T-helper 2 cell (primary cell): ENCODE measurements at places on chromosomes 6 and 20.

DNA sequence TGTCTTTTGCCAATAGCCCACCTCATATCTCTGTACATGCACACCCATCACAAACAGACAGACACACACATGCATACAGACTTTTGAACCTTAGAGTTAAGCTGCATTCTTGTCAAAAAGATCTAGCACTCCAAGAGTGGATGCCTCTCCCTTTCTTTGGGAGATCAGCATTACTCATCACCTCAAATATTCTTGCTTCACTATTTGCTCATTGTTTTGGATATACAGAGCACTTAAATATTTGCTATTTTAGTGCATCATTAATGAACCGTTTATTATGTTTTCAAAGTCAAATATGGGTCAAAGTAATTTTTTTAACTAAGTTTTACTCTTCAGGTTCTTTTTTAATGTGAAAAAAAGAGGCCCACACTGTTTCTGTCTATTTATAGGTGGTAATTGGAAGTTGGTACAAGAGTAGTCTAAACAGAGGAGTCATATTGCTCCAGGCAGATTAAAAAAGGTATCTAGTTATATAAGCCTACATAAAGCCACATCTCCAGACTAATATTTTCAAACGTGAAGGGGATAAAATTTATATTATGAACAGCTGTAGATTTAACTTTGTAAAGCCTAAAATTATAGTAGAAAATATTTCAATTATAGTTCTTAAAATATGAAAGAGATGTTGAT is 102.6 kb downstream of the FLRT3 start:
- DNase-seq: no peak

GRCh38 chr20:9837634-9838033 is 1.2 kb downstream of the PAK5 start:
- DNase-seq: no peak

GRCh38 chr6:26295691-26296555 is 69.1 kb upstream of the BTN3A2 start:
- DNase-seq: no peak

- no peak for DNase-seq
These were observed 48.0 kb upstream of the FOXQ1 start for GRCh38 chr6:1263850-1264377.

DNA sequence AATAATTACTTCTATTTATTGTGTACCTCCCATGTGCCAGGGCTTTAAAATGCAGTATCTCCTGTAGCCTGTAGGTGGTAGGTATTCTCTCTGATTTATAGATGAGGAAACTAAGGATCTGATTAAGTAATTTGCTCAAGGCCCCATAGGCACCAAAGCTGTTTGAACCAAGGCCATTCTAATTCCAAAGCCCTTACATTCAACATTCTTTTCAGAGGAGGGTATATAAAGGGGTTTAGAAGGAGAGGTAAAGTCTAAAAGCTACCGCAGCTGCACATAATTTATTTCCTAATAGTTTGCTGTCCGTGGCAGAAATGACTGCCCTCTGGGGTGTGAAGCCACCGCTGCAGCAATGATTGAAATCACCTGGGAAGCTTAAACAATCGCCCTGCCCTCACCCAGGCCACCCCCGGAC is 95.0 kb upstream of the FAM8A1 start:
- DNase-seq: no peak

GRCh38 chr20:10928841-10929421 is 255.1 kb upstream of the JAG1 start:
- DNase-seq: no peak

DNA sequence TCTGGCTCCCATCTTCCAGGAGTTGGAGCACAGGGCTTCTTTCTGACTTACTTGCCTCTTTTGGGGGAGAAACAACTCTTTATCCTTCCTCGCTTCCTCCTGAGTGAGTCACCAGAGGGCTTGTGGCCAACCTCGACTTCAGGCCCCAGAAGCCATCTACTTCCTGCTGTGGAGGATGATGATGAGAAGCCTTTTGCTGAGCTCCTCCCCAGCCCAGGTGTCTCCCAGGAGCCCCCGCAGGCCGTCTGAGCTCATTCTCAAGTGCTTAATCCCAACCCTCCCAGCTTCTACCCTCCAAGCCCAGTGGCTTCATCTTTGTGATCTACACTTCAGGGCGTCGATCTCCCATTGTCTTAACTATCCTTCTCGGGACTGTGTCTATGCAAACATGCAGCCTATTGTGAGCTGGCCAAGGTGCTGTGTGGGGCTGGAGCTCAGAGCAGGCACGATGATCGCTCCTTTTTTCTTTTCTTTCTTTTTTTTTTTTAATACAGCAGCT is 27.9 kb downstream of the SDCBP2 start:
- DNase-seq: no peak

GRCh38 chr6:80249897-80250296 is 143.4 kb downstream of the BCKDHB start:
- DNase-seq: no peak

- DNase-seq: peak; percentile 64
These were observed 757 bp upstream of the SAMD3 start for GRCh38 chr6:130223508-130223907.

GRCh38 chr20:35011589-35012226 is 56.0 kb downstream of the MYH7B start:
- DNase-seq: no peak

GRCh38 chr6:169425628-169426370 is 172.2 kb upstream of the THBS2 start:
- DNase-seq: no peak

- DNase-seq: no peak
These were observed 26.9 kb downstream of the FIG4 start for GRCh38 chr6:109717971-109718370.

GRCh38 chr6:93047033-93047432 is 372.3 kb downstream of the EPHA7 start:
- DNase-seq: no peak

DNA sequence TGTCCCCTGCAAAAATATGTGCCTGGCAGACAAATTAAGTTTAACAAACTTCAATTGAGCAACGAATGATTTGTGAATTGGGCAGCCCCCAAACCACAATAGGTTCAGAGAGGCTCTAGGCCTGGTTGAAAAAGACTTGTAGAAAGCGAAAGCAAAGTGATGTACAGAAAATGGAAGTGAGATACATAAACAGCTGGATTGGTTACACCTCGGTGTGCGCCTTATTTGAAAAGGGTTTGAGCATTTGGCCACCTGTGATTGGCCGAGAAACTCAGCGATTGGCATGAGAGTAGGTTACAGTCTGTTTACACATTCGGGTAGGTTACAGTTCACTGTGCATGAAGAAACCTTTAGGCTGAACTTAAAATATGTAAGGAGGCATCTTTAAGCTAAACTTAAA is 136.9 kb downstream of the CD83 start:
- DNase-seq: no peak

GRCh38 chr6:81996414-81996813 is 243.9 kb upstream of the TENT5A start:
- DNase-seq: no peak

- DNase-seq: no peak
These were observed 67.3 kb upstream of the MAP3K7 start for GRCh38 chr6:90654166-90654565.

DNA sequence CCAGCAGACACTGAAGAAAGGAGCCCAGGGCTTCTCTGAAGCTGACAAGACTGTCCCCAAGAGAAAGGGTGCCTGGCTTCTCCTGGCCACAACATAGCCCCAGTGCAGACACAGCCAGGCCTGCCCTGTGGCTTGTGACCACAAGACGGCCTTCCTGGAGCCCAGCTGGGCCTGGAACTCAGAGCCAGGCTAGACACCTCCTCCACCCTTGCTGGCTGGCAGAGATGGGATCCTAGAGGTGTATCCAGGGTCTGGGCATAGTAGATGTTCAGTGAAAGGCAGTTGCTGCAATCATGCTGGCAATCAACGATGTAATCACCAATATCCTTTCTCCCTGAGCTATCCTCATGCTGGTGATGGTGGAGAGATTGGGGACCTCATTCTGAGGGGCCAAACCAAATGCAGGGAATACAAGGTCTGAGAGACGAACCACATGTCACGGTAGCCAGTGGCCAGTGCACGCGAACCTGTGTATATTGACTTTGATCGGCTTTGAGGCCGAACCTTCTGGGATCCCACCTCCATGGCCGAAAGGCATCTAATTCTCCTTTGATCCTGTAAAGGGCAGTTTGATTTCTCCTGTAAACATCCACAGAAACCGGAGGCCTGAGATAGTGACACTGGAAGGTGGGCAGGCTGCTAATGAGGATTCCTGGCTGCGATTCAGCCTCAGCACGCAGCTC is 115.2 kb downstream of the PSMB1 start:
- no peak for DNase-seq

DNA sequence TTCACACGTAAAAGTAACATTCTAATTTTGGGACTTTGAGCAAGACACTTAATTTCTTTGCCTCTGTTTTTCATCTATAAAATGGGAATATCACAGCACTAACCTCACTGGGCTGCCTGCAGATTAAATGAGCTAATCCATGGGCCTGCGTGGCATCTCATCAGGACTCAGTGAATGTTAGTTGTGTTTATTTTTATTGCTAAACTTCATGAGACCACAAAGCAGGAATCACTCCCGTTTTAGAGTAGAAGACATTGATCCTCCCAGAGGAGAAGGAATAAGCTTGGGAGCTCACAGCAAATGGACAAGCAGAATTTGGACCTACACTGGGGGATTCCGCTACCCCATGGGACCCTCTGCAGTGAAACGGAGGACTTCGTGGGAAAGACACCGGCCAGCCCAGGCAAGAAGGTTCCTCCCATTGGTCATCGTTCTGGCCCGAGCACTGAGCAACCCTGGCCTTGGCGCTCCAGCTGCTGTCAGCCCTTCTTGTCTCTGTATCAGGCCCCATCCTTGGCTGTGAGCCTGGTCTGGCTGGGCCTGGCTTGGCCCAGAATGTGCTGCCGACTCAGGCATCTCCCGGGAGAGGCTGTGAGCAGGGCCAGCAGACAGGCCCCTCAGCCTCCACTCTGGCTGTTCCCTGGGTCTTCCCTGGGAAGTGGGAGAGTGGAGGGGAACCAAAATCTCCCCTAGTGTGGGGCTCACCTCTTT is 79.8 kb downstream of the NFATC2 start:
- DNase-seq: no peak

GRCh38 chr20:31706607-31707257 is 15.9 kb downstream of the BCL2L1 start:
- DNase-seq: no peak

DNA sequence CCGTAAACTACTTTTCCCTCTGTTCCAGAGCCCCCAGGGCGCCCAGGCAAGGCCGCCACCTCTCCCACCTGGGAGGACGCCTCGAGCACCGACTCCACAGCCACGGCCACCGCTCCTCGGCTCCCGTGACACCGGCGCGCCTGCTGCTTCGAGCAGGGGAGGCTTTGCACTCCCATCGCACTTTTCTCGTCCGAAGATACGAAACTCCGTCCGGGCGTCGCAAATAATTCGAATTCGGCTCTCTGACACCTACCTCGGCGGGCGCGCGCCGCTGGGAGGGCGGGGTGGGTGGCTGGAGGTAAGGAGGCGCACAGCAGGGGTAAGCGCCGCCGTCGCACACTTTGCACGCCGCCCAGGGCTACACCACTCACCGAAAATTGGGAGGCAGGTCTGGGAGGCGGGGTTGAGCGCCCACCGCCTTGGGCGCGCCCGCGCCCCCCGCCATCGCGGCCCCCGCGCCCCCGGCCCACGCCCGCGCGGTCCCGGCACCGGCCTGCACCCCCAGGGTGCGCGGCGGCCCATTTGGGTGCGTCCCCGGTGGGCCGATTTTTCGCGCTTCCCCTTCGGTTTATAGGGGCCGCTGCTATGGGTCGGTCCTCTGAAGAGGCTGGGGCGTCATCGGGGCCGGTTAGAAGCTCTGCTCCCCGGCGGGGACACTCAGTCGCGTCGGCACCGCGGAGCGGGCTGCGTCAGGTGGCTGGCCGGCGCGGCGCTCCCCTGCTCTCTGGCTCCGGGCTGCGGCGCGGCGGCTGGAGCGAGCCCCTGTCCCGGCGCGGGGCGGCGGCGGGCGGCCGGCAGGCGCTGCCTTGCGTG is 36.2 kb downstream of the GNAS start:
- peak; percentile 79 for DNase-seq
